ENCODE measurements at places on chromosomes 16 and 17. TPM values are rescaled to one million over a fixed set of nuclear protein-coding genes. Genes with fewer than 3 reads are reported as not detected.
A peak's percentile ranks its signal among the peaks of the same experiment; 100 is the strongest.

DNA sequence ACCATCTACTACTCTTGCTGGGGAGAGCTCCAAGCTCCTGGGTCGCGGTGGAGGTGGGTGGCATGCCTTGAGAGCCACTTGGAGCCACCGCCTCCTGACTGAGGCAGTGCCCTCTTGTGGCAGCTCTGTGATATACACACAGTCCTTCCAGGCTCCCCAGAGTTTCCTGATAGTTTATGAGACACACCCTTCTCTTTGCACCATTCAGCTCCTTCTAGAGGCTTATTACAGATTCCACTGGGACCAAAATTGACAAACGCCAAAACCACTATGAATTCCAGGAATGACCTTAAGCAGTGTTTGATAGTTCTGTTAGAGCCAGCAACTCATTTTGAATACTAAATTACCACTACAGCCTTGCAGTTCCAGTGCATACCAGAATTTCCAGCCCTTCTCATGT, 170.1 kb upstream of the CDH13 start:
- DNase-seq: peak; percentile 19
- H3K36me3 ChIP-seq: no peaks in the 10 kb centered on the region
- no peaks in the 10 kb centered on the region for H3K4me1 ChIP-seq
- no peaks in the 10 kb centered on the region for H3K27me3 ChIP-seq
- H3K27ac ChIP-seq: no peak overlapping the region
- H3K4me3 ChIP-seq: no peak overlapping the region

- peak overlapping the region; percentile 54 for H3K4me3 ChIP-seq
- H3K27ac ChIP-seq: no peak overlapping the region
- no peaks in the 10 kb centered on the region for H3K27me3 ChIP-seq
- peak; percentile 45 for DNase-seq
- no peaks in the 10 kb centered on the region for H3K36me3 ChIP-seq
These were observed 137.2 kb upstream of the RPH3AL start for GRCh38 chr17:489758-490329.

GRCh38 chr17:58324409-58325288, 3.9 kb downstream of the TSPOAP1 start:
- peaks cover 8% of the 10 kb centered on the region for H3K4me1 ChIP-seq
- H3K36me3 ChIP-seq: no peaks in the 10 kb centered on the region
- H3K4me3 ChIP-seq: peak overlapping the region; percentile 61
- peak; percentile 68 for DNase-seq

DNA sequence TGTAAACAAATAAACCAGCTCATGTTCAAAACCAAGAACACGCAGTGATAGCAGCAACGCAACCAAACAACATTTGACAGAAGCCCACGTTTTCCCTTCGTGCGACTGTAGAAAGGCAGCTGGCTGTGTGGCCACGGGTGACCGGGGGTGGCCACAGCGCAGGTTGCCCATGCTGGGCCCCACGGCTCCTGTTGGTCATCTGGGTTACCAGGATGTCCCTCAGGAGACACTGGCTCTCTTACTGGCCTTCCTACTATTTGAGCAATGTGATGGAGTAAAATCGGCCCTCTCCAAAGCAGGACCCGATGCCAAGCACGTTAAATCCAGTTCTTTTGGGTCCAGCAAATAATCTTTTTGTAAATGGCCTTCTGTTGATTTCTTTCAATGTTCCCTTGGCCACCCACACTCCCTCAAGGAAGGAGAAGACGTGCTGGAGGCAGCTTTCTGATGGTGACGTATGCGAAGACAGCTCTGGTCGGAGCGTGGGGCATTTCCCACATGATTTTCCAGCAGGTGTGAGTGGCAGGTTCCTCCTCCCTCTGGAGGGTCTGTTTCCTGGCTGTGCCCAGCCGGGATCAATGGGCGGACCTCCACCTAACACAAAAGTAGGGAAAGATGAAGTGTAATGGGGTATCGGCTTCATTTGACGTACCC, 143.1 kb upstream of the CHMP6 start:
- no peaks in the 10 kb centered on the region for H3K27me3 ChIP-seq
- no peaks in the 10 kb centered on the region for H3K4me1 ChIP-seq
- no peaks in the 10 kb centered on the region for H3K36me3 ChIP-seq
- DNase-seq: no peak
- no peak overlapping the region for H3K27ac ChIP-seq

GRCh38 chr17:74133740-74134139, 69.7 kb upstream of the RPL38 start:
- DNase-seq: no peak
- no peaks in the 10 kb centered on the region for H3K4me1 ChIP-seq
- H3K4me3 ChIP-seq: no peak overlapping the region
- H3K36me3 ChIP-seq: no peaks in the 10 kb centered on the region
- H3K27me3 ChIP-seq: no peaks in the 10 kb centered on the region

GRCh38 chr17:80091376-80091775, 10.0 kb upstream of the GAA start:
- no peak for DNase-seq
- H3K27ac ChIP-seq: no peak overlapping the region
- H3K27me3 ChIP-seq: no peaks in the 10 kb centered on the region
- H3K4me3 ChIP-seq: no peak overlapping the region

DNA sequence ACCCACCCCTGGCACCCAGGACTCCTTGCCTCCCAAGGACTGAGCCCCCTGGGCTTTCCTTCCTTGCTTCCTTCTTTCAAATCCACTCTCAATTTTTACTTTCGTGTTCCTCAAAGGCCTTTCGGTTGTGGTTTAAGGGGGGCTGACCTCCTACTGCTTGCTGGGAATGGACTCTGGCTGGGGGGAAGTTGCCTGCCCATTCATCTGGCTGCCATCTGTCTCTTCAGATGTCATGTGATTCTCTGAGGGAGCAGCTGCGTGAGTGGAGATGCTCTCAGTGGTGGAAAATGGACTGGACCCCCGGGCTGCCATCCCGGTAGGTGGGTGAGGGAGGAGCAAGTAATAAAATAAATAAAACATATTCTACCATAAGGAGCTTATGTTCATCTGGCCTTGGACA, 93.8 kb upstream of the RPRML start:
- no peak overlapping the region for H3K4me3 ChIP-seq
- H3K36me3 ChIP-seq: no peaks in the 10 kb centered on the region
- H3K27me3 ChIP-seq: no peaks in the 10 kb centered on the region
- no peak overlapping the region for H3K27ac ChIP-seq
- no peaks in the 10 kb centered on the region for H3K4me1 ChIP-seq
- DNase-seq: no peak

The MYO15B gene
- 257 TPM for total RNA-seq

The SLC5A11 gene
- total RNA-seq: 0.50 TPM

The HCRT gene
- not detected for total RNA-seq

The TMEM106A gene
- 15.0 TPM for total RNA-seq

The GSG1L2 gene
- total RNA-seq: not detected

Measured in ovary (tissue), 10 donors.